Activated gamma-delta T cell treated with Interleukin-2 at 50 U/mL for 16 hours (primary cell): ENCODE measurements at places on chromosomes 16 and 17.

- DNase-seq = no peak
These were observed 156.3 kb upstream of the IRX3 start for GRCh38 chr16:54442864-54443263.

GRCh38 chr16:27427538-27427937 is 25.6 kb downstream of the IL21R start:
- no peak for DNase-seq

DNA sequence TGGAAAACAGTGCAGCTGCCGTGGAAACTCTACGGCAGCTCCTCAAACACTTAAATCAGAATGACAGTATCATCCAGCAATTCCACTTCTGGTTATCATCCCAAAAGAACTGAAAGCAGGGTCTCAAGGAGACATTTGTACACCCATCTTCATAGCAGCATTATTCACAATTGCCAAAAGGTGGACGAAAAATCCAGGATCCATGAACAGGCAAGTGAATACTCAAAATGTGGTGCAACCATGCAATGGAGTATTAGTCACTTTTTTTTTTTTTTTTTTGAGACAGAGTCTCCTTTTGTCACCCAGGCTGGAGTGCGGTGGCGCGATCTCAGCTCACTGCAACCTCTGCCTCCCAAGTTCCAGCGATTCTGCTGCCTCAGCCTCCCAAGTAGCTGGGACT is 10.6 kb upstream of the AATK start:
- no peak for DNase-seq

DNA sequence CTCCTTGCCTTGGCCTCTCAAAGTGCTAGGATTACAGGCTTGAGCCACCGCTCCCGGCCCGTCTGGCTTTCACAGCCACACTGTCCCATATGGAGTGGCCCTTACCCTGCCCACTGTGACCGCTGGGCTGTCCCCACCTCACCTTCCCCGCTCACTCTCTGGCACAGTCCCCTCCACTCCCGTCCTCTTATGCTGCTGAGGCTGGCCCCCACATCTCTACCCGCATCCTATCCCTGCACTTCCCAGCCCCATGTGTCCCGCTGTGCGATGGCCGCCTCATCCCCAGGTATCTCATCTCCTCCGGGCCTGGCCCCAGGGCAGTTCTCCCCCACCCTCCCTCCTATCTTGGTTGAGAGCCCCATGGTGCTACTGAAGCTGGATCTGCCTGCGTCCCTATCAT is 93.2 kb downstream of the PGS1 start:
- DNase-seq = no peak

DNA sequence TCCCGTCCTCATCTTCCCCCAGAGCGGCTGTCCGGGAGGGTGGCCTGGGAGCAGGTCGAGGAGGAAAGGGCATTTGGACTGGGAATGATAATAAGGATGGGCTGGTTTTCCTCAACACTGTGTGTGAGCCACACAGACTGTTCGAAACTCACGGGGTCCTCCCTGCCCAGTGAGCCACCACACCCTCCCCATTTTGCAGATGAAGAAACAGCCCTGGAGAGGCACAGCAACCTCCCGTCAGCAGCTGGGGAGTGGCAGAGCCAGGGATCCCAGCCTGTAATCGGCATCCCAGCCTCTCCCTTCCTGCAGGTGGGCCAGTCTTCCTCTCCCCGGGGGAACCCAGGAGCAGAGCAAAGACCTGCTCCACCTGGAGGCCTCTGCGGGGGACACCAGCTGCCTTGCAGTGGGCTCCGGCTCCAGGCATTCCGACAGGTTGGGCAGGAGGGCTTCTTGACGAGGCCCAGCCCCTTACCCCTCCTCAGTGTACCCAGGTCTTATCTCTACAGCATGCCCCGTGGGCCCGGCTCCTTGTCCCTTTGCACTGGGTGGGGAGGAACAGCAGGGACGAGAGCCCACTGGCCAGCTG is 23.8 kb downstream of the ENGASE start:
- no peak for DNase-seq

DNA sequence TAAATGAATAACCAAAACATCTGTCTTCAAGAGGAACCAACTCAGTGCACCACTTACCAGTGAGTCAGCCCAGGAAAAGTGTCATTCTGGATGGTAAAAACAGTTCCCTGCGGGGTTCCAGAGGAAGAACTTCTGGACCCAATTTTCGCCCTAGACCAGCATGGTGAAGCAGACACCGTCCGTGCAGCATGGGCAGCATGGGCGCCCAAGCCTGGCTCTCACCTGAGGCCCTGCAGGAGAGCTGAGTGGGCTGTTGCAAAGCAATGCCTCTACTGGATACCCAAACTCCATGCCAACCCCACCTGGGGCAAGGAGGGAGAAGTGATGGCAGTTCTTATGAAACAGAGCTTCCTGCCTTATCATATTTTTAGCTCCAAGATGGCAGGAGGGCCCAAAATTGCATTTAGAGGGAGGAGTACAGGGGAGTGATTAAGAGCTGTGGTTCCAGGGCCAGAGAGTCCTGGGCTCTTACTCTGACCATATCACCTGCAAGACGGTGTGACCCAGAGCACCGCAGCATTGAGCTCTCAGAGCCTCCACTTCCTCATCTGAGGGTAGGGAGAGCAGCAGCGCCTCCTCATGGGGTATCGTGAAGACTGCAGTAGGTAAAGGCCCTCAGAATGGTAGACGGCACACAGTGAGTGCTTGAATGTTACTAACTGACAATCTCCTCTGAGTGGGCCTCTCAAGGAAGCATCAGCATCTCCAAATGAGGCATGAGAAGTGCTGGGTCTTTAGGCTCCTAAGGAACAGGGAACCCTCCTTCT is 16.6 kb upstream of the INPP5K start:
- no peak for DNase-seq

DNA sequence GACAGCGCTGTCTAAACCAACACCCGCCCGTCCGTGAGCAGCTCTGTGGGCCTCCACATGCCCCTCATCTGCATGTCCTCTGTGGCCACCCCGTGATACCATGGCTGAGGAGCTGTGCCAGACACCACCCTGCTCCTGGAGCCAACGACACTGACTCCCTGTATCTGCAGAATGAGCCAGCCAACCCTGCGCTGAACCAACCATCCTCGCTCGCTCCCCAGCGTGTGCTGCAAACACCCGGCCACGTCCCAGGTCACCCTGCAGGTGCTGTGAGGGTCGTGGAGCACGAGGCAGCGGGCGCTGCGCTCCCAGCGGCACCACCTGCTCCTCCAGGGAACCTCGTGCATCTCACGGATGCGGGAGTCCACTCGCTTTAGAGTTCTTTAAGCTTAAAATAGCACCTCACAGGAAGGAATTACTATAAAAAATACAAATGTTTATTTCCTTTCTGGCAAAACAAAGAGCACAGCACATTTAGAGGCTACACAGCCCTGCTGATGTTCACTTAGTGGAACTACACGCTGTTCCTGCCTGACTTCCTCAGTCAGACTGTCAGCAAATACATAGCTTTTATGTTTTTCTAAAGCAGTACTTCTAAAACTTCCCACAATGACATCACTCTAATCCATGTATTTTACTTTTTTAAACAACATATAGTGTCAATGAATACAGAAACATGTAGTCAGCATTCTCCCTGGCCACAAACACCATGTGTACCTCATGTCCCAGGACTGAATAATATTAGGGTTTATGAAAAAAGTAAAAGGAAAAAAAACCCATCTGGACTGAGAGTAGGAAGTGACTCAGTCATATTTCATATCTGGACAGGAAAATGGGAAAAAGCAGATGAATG is 43.5 kb downstream of the MAP1LC3B start:
- DNase-seq = no peak

DNA sequence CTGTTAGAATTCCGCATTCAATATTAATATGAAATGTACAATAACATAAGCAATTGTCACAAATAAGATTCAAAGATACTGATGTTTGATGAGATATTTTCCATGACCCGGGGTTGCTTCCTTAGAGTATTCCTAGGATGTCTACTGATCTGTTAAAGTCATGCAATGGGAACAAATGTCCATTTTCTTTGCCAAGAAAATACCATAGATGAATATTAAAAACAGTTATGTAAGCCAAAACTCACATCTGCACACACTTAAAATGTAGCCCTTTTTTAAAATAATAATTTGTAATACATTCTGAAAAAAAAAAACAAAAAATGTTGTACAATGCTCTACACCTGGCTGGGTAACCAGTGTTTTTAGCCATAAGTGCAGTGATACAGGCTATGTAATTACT is 259.4 kb upstream of the AXIN2 start:
- DNase-seq = no peak

DNA sequence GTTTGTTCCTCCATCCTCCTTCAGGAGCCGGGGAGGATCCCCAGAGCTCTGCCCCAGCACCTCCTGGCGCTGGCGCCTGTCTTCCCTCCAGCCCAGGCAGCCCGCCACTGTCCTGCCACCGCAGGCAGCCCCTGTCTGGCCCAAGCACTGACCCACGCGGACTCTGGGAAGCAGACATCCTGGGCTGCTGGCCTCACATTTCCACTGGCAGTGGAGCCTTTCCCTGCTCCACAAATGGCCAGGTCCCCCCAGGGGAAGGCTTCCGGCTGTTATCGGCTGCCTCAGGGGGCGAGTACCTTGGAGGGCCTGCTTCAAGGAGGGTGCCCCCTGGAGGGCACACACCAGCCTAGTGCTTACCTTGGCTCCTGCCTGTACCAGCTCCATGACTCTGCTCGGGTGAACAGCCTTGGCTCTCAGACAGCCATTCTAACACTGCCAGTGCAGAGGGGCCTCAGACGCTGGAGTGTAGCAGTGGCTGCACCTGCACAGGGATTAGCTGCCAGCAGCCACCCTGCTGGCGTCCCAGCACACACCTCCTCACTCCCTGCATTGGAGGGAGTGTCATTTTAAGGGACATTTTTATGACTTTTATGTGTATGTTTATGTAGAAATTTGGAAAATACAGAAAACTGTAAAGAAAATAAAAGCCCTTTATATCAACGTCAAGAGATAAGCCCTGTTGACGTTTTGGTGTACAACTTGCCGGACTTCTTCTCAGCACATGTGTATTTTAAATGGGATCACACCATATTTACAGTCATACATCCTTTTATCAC is 21.0 kb downstream of the ACE start:
- no peak for DNase-seq

- peak; percentile 56 for DNase-seq
These were observed 3.6 kb downstream of the PIEZO1 start for GRCh38 chr16:88781140-88782077.

DNA sequence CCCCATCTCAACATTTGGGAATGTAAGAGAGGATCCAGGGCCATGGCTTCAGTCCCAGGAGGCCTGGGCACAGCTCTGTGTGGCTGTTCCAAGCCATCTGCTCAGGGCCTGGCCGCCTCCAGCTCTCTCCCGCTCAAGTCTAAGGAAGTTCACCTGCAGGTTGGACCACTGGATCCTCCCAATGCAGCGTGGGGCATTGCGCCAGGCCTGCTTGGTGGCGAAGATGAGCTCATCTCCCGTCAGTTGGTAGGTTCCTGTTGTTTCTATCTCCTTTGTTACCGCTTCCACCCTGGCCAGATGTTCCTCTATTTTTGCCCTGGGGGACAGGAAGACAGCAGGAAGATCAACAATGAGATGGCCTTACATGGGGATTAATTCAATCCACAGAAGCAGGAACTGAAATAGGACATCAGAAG is 17.5 kb downstream of the NOS2 start:
- DNase-seq = no peak

- no peak for DNase-seq
These were observed 195.8 kb upstream of the GSE1 start for GRCh38 chr16:85417156-85417860.

DNA sequence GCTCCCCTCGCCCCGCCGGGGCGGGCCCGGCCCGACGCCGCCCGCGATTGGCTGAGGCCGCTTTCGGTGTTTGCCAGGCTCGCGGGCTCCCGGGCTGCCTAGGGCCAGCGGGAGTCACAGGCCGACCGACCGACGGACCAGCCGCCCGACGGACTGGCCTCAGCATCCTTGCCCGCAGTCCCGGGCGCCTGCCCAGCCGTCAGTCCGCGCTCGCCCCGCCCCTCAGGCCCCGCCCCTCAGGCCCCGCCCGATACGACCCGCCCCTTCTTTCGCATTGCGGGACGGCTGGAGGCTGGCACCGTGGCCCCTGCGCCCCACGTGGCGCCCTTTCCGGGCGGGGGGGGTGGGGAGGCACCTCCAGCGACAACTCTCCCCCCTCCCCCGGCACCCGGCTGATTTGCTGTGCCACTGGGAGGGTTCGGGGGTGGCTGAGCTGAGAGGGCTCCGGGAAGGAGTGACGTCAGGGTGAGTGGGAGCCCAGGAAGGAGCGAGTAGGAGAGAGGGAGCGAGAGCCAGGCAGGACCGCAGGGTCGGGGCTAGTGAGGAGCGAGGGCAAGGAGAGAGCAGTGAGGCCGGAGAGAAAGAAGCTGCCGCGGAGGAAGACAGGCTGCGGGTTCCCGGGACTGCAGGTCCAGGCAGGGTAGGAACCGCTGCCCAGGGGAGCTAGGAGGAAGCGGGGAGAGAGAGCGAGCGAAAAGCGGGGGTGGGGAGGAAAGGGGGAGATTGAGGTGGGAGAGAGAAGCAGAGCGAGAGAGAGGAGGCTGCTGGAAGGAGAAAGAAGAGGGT is at the start of gene ASPHD1:
Gene ASPHD1, plus strand, starts transcription at position 387 of the 786 bp plus-strand sequence. CDS start 484 bp downstream, outside the sequence.
- peak; percentile 50 for DNase-seq

- DNase-seq = no peak
These were observed 5.6 kb downstream of the MRM3 start for GRCh38 chr17:787641-788221.

DNA sequence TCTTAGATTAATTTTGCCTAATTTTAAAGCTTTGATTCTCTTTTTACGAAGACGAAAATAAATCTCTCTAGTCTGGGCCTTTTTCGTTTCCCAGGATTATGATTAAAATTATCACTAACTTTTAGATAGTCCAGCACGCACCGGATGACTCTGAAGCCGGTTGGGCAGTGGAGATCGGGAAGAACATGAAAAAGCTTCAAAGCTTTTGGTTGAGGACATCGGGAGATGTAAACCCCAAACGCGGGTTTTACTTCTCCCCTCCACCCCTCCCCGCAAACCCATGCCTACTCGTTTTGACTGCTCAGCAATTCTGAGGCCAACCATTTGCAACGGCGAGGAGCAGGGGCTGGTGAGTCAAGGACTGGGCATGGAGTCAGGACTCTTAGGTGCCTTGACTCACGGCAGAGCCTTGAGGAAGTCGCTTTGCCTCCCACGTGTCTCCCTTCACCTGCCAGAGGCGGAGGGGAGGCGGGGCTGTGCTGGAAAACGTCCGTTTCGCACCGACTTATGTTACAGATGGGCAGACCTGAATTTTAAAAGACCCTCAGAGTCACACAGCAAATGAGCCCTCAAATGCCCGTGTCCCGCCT is 989 bp upstream of the DUSP14 start:
- DNase-seq = peak; percentile 45

GRCh38 chr17:63478814-63479494 is 2.1 kb downstream of the ACE start:
- peak; percentile 78 for DNase-seq

DNA sequence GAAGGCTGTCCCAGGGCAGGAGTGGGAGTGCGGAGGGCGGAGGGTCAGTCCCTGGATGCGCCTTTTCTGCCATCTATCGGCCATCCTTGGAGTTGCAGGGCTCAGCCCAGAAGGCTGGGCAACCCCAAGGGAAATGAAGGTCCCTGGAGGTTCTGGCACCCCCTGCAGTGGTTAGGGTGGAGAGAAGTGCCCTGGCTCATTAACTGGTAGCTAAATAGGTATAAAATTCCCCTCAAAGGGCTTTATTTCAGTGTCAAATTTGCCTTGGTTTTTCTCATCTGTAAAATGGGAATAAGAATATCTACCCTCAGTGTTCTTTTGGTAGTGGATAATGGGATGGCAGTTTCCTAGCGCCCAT is 22.4 kb downstream of the C17orf75 start:
- DNase-seq = peak; percentile 72
